ENCODE measurements at places on chromosomes 16 and 17.

- DNase-seq, result peak; percentile 94
Observed at GRCh38 chr16:82694239-82694874, 67.6 kb downstream of the CDH13 start.

DNA sequence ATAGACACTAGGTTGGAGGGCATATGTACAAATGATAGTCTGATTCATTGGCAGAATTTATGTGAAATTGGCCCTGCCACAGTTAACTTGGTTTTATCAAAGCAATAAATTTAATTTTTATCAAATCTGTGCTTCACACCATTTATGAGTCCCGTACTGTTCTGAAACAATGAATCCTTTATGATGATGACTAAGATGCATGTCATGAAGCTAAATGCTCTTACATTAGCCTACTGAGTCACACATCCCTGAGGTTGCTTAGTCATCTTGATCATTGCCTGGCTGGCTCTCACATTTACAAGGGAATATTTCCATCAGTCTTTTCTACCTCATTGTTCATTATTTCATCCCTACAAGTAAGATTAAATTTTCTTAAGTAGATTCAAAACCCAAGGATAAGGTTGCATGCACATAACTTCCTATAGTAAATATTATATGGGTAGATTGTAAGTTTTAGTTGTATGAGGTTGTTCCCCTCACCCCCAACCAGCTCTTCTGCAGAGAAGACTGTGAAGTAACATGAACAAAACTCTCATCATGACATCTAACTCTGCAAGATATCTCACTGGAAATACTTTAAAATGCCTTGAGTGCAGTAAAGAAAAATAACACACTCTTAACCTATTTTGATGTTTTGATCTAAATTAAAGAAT is 170.7 kb downstream of the CYB561 start:
- peak; percentile 95 for DNase-seq

- no peak for DNase-seq
Observed at GRCh38 chr17:8580952-8581658, 49.4 kb downstream of the MYH10 start.

- DNase-seq, result no peak
Observed at GRCh38 chr16:78005881-78006280, 16.5 kb upstream of the CLEC3A start.

GRCh38 chr17:48441231-48441711 is 11.3 kb upstream of the SKAP1 start:
- DNase-seq, result no peak

All from fibroblast of skin of back (primary cell).